Amniotic epithelial cell (primary cell): ENCODE measurements at places on chromosomes 4 and X.

DNA sequence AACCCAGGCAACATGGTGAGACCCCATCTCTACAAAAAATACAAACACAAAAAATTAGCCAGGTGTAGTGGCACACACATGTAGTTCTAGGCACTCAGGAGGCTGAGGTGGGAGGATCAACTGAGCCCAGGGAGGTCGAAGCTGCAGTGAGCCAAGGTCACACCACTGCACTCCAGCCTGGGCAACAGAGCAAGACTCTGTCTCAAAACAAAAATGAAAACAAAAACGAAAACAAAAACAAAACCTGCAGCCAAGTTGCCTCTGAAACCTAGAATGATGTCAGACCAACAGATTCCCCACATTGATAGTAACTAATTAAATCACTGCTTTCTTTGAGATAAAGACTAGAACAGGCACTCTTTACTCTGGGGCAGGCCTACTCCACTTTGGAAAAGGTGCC is 104.5 kb downstream of the AMELX start:
- no peak for DNase-seq

DNA sequence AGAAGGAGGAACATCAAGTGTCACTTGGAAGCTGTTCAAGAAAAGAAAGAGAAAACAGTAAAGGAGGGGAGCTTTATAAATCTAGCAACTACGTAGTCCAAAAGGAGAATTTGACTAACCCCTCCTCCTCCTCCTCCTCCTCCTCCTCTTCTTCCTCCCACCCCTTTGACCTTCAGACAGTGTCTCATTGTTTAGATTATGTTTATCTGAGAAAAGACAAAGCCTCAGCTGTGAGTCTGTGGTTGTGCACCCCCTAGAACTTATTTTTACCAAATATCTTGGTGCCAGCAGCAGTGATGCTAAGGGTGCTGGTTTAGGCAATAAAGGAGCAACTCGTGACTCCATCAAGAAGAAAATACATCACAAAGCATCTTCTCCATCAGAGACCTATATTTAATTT is 68.9 kb upstream of the BMP2K start:
- no peak for DNase-seq

DNA sequence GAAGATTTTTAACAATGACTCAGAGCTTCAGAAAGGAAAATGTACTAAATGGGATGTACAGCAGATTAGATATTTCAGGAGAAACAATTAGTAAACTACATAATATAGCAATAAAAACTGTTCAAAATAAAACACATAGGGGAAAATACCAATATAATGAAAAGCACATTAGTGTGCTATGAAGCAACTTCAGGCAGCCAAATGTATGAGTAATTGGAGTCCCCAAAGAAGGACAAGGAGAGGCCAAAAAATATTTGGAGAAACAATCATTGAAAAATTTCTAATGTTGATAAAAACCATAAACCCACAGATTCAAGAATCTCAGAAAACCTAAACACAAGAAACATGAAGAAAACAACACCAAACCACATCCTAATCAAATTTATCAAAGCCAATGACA is 129.3 kb upstream of the CHRDL1 start:
- no peak for DNase-seq

GRCh38 chr4:27861381-27861787 is 1000.7 kb downstream of the STIM2 start:
- peak; percentile 76 for DNase-seq

GRCh38 chr4:162565730-162566129 is 401.9 kb upstream of the FSTL5 start:
- no peak for DNase-seq

- DNase-seq: no peak
Observed at GRCh38 chrX:13189380-13189779, 130.5 kb downstream of the ATXN3L start.

GRCh38 chr4:16663732-16664131 is 234.7 kb downstream of the LDB2 start:
- no peak for DNase-seq

DNA sequence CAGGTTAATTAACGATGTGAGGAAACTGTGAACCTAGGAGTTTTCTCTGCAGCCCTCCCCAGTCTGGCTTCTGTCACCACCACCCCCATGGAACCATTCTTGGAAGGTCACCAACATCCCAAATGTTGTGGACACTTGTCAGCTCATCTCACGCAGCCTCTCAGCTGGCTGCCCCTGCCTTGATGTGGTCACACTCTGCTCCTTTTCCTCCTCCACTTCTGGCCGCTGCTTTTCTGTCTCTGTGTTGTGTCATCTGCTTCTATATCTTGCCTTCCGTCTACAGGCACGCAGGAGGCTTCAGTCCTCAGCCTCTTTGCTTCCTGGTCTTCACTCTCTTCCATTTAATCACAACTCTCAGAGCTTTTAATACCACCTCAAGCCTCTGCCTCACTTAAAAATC is 371.5 kb upstream of the SLIT2 start:
- peak; percentile 32 for DNase-seq

DNA sequence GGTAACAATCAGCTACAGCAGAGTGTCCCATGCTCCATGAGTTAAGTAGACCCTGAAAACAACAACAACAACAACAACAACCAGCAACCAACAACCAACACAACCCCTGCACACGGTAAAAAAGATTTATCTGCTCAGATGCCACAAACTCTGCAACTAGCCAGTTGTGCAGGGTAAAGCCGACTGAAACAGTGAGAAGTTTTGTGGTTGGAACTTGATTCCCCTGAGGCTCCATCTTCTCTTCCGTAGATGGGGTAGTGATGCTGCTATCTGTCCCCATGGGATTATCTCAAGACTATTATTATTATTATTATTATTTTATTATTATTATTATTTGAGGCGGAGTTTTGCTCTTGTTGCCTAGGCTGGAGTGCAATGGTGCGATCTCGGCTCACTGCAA is 50.6 kb upstream of the RAPGEF2 start:
- no peak for DNase-seq

DNA sequence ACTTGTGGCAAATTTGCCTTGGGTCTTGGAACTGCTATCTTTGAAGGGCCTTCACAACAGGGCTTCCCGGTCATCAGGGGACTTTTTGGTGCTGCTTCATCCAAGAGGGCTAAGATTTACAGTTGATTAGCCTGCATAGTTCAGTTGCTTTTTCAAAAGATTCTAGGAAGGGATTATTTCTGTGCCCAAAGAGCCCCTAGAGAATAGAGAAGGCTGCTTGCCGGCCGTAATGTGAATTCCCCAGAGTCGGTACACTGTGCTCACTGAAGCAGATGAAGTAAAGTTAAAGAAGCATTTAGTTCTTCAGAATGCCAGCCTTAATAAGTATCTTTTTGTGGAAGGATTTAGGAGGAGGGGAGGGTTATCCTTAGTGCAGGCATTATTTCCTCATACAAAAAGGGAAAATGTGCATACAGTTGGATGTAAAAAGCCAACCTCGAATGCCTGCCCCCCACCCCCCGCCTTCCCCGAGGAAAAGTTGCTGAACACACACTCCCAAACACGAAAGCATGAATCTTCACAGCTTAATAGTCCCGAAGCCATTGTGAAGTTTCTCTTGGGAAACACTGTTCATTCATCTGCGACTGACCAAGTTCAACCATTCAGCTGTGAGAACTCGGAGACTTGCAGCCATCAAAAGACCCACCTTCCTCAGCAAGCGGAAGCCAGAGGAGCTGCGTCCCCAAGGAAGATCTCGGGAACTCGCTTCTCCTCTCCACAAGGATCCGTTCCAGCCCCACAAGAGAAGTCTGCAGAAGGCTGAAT is 47.6 kb downstream of the ANOS1 start:
- DNase-seq: no peak

DNA sequence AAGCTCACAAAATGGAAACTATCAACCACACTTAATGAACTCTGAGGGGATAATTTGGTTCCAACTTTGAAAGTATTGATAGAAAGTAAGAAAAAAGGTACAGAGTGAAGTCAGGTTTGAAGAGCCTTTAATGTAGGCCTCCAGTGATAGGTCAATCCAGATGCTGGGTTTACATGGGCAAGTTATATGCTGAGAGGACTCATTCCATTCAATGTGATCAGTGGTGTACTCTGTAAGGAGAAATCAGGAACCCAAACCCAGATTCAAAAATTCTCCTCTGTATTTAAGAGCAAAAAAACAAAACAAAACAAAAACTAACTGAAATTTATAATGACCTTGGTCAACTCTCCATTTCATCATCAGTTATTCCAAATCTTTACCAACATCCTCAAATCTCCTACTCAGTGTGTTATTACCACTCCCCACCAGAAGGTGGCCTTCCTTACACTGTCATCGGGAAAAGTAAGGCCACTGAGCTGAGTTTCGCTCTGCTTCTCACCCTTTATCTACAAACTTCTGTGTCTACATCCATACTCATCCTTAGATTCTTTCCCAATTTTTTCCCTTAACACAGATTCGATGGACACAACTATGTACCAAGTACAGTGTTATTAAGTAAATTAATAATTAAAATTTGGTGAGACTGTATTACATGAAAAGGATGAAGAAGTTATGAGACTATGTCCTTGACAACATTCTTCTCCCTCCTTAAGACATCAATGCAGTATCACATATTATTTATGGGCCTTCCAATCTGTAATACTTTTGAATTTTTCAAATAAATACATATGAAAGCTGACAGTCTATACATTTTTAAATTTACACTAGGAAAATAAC is 88.3 kb downstream of the ZAR1 start:
- peak; percentile 78 for DNase-seq

GRCh38 chrX:120514236-120514635 is 45.1 kb upstream of the LAMP2 start:
- DNase-seq: peak; percentile 22

GRCh38 chrX:53714580-53715345 is 28.2 kb upstream of the HUWE1 start:
- DNase-seq: no peak

DNA sequence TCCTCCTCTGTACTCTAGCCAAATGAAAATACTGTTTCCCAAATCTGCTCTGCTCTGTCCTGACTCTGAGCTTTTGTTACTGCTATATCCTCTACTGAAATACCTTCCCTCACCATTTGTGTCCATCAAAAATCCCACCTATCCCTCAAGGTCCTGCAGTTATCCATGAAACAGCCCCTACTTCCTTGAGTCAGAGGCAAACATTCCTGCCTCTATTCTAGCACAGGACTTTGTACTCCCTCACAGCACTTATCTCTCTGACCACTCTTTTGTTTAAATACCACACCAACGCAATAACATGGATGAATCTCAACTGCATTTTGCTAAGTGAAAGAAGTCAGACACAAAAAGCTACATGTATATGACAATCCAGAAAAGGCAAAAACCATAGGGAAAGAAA is 10.5 kb upstream of the RNF128 start:
- DNase-seq: peak; percentile 29

DNA sequence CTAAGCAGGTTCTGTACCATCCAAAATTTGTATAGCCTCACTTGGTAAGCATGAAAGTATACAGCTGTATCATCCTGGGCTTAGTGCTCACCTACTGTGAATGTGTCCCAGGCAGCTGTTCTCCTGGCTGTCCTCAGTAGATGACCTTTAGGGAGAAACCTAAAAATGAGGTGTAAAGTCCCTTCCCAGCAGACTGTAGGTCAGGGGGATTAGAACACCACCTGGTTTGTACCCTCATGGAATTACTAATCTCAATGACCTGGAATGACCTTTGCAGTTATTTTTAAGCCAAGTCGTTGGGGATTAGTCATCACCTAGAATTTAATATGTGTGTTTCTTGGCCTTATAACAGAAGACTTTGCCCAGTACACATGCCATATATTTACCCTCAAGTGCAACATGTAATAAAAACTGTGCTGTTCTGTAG is 39.1 kb upstream of the MBTPS2 start:
- peak; percentile 47 for DNase-seq

- DNase-seq: no peak
Observed at GRCh38 chr4:41753942-41754341, 5.4 kb upstream of the PHOX2B start.

DNA sequence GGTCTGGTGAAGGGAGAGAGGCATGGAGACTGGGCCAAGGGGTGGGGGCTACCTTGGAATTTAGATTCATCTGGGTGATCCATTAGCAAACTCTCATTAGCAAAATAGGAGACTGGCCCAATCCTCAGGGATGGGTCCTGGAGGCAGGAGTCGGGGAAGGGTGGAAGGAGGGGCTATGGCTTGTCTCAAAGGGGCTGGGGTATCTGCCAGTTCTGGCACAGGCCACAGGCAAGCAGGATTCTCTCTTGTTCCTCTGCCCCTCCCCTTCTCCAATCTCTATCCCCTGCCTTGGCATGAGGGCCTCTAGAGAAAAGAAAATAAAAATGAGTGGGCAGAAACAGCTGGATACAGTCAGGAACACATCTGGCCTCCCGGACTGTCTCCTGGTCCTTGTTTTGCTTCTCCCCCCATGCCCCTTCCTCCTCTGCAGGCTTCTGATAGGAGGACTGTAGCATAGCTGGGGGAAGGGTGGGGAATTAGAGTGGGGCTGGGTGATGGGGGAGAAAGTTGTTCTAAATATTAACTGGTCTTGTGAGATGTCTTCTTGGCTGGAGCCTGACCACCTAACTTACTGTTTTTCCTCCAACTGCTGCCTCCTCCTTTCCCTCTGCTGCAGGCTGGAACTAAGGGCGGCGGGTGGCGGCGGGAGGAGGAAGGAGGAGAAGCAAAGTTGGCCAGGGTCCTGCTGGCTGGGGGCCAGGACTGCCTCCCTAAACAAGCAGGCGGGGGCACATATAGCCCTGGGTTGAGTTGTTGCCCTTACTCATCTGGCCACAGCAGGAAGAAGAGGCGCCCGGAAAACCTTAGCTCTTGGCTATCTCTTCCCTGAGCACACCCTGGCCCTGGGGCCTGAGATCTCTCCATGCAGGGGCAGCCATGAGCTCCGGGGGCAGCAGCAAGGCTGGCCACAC is 53.3 kb upstream of the LAS1L start:
- peak; percentile 72 for DNase-seq

- DNase-seq: peak; percentile 21
Observed at GRCh38 chr4:87179751-87180150, 40.7 kb downstream of the KLHL8 start.

GRCh38 chrX:37958525-37959211 is 47.7 kb upstream of the SYTL5 start:
- peak; percentile 27 for DNase-seq

GRCh38 chrX:148628621-148629020 is 128.2 kb downstream of the AFF2 start:
- no peak for DNase-seq

DNA sequence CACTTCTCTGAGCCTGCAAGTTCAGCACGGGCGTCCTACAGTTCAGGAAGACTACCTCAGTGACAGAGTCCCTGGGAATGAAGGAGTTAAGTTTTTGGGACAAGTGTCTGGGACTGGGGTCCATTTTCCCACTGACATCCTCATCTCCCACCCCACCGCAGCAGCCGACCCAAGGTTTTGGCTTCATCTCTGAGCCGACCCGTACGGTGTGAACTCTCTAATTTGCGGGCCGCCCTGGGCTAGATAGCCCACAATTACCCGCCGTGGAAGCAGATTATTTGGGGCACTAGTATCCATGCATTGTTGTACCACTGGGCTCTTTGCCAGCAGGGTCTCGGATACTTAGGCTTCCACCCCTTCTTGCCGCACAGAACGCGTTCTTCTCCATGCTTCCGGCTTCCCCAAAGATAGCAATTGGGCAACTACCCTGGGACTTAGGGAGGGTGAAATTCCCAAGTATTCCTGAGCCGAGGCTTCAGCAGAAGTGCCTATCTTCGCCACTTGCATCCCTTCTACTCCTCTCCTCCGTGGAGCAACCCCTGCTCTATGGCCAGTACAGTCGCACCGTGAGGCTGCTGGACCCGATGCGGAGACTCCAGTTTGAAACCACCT is 2.4 kb downstream of the IL1RAPL2 start:
- no peak for DNase-seq
